Activated T-helper 17 cell treated with anti-CD3 and anti-CD28 coated beads, Interleukin-2, amount 50 U/mL, for 72 hours (primary cell): ENCODE measurements at places on chromosomes 3 and 15. TPM values are rescaled to one million over a fixed set of nuclear protein-coding genes. Genes with fewer than 3 reads are reported as not detected.
A peak's percentile ranks its signal among the peaks of the same experiment; 100 is the strongest.

- no peak for ATAC-seq
Measured at GRCh38 chr15:62802612-62803011, 239.9 kb upstream of the TPM1 start.

DNA sequence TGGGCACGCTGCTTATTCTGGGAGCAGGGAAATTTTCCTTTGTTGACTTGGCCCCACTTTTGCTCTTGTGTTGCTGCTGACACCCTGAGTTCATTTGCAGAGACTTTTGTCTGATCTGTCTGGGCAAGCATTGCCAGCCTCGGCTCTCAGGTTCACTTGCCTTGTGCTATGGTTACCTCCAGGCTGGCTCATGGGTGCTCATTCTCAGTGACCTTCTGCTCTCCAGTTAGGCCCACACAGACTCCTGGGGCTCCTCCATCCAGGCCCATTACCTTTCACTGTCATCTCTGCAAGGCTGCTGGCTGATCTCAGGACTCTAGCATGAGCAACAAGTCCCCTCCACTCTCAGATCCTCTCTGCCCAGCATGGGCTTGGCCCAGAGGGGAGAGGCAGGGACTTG is 108.3 kb downstream of the IL20RB start:
- ATAC-seq = no peak

DNA sequence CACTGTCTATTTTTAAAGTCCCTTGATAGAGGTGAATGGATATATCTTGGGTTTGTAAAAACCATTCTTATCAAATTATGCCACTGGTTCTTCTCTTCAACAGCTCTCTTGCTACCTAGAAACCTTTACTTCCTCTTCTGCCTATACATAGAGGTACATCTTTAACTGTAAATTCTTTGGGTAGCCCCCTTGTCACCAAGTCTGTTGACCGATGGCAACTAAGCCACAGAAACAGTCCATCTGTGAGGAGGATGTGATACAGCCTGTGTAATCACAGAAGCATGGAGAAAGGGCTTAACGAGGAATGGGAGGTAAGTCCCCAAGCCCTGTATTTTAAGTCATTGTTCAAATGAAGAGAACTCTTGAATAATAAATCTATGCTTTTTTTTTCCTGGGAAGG is 246.5 kb upstream of the MDFIC2 start:
- no peak for ATAC-seq

DNA sequence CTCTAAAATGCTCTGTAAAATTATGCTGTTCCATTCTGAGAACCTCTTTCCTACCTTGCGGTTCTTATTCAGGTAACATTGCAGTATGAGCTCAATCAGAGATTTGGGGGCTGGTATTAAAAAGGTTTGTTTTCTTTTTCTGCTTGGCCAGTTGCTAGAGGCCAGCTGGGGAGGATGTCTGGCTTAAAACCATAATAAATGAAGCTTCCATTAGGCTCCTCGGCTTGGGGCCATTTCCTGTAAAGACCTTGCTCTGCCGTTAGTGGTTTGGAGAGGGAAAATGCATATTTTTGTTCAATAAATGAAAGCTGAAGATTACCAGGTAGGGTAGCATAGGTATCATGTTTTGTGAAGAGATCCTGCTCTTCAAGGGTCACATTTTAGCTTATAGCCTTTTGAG is 55.2 kb downstream of the MCTP2 start:
- no peak for ATAC-seq

- peak; percentile 40 for ATAC-seq
Measured at GRCh38 chr15:41160639-41161315, 44.7 kb upstream of the INO80 start.

DNA sequence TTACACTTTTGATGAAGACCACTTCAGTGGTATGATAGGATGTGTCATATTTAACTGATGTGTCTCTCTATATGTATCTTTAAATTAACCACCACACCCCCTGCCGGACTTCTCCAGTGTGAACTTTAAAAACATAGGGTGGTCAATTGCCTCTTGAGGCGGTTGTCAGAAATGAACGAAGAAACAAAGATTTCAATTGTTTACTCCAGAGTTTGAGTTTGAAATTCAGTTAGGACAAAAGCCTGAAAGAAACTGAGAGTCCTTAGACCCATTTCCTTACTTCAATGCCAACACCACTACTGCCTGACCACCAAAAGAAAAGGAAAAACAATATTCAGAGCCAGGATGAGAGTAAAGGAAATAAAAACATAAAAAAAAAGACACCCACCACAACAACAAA is 40.2 kb downstream of the VGLL3 start:
- no peak for ATAC-seq

DNA sequence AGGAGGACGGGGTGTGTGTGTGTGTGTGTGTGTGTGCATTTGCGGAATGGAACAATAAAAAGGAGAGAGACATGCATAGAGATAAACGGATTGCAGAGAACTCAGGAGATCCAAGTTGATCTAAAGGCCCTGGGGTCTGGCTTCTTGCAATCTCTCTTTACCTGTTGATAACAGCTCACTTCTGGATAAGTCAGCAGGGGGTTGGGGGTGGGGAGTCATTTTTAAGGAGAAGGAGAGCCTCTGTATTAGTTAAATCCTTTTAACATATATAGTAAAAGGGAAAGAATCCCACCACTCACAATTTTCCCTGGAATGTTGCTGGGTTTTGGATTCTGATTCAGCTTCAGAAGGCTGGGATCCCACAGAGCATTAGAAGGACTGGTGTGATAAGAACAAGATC is 87.5 kb upstream of the MITF start:
- ATAC-seq = no peak

- ATAC-seq = no peak
Measured at GRCh38 chr3:120144267-120144666, 50.0 kb upstream of the GSK3B start.

DNA sequence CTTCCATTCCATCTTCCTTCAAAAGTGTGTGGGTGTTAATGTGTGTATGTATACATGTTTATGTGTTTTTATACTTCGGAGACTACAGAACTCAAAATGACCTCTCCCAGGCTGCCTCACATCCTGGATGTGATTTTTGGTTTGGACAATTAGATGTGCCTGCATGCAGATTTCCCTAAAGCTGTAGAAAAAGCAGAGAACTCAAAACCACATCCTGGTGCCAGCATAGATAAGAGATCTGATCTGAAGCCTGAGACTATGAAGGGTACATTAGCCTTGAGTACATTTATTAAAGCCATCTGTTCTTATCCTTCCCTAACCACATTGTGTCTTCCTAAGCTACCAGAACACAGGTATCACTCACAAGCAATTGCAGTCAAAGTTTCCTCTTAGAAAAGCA is 319.4 kb upstream of the RASGRP1 start:
- ATAC-seq = no peak

GRCh38 chr3:32147933-32148332 is 41.5 kb downstream of the GPD1L start:
- ATAC-seq = no peak

Gene CCDC9B
- total RNA-seq = 2.7 TPM

Gene MELTF
- total RNA-seq = 6.0 TPM

Gene CELF6
- total RNA-seq = 0.52 TPM

Gene P3H2
- total RNA-seq = not detected
